ENCODE measurements at places on chromosomes 12 and 14.

GRCh38 chr12:49288922-49289555 lies 5.9 kb upstream of the PRPH start:
- no peak for DNase-seq

DNA sequence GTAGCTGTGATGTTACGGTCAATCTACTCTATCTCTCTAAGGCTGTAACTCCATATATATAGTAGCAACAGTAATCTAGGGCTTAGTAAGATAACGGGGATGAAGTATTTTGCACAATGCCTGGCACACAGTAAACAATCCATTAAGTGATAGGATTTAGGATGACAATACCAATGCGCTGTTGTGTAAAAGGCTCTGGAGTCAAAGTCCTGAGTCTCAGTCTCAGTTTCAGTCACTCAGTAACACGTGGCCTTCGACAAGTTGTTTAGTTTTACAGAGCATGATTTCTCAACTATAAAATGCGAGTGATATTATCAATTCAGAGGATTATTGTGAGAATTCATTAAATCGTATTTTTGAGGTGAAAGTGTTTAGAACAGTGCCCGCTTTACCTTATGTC lies 162.4 kb downstream of the GARIN6 start:
- no peak for DNase-seq

- DNase-seq, result no peak
These were observed 10.3 kb downstream of the EGLN3 start for GRCh38 chr14:33940561-33941011.

- no peak for DNase-seq
These were observed 167.2 kb upstream of the GSC start for GRCh38 chr14:94936901-94937685.

DNA sequence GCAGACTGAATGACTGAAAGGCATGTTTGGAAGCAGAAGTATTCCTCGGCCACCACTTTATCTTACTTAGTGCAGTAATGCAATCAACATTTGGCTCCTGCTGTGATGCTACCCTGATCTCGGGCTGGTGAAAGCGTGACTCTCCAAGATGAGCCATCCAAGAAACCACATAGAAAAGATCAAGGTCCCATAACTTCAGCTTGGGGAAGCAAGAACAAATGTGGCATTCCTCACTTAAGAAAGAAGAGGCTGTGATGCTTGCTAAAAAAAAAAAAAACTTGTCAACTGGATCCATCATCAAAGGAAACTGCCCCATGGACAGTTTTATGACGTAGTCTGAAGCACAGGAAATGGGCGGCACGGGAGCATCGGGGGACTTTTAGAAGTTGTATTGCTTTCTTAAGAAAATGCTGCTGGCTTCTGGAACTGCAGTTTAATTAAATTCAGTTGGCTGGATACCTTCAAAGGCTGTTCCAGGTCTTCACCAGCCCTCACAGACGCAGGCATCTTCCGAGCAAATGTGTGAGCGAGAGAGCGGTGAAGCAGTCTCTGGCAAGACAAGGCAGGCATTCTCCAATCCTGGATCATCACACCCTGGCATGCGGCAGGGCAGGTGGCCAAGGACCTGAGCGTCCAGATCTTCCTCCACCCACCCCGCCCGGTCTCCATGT lies 38.2 kb upstream of the MAP1LC3B2 start:
- no peak for DNase-seq

DNA sequence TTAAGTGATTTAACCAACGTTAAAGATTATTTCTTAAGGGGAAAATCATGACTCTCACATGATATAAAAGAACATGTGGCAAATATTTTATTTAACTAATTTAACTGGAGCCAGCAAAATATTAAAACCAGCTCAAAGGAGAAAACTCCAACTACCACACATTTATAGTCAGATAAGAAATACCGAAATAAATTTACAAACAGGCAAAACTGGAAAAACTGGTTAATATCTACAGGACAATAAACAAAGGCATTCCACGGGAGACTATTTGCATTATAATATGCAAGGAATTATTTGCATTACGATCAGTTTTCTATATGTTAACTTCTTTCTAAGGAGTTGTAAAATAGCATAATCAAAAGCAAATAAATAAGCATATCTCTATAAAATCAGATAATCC lies 13.8 kb upstream of the BCL2L14 start:
- no peak for DNase-seq

- no peak for DNase-seq
These were observed 31.0 kb downstream of the JAG2 start for GRCh38 chr14:105137481-105138020.

- no peak for DNase-seq
These were observed 235 bp downstream of the RAB2B start for GRCh38 chr14:21476523-21476924.

DNA sequence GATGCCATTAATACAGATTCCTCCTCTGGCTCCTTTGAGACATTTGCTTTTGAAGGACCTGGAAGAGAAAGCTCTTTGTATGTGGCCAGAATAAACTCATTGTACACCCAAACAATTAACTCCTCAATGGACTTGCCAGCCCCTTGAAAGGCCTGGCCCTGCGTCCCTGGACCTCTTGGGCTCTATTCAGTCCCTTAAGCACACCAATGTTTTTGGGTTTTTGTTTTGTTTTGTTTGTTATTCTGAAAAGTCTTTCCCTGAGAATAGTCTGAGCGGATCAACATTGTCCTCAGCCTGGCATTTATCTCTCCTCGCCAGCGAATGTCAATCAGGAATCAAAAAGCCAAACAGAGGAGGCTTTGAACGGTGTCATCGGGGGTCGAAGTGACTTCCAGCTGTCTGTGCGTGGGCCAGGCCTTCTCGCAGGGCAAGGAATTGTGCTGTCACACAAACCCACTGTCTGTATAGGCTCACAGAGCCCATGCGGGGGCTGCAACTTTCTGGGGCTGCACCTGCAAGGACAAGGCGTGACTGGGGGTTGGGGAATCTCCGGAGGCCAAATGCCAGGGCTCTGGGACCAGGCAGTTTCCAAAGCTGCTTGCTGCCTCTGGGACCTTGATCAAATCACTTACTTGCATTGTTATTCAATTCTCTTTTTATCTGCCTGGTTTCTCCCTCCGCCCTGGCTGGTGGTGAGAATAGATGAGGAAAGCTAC lies 108.3 kb downstream of the SMOC1 start:
- DNase-seq, result no peak

DNA sequence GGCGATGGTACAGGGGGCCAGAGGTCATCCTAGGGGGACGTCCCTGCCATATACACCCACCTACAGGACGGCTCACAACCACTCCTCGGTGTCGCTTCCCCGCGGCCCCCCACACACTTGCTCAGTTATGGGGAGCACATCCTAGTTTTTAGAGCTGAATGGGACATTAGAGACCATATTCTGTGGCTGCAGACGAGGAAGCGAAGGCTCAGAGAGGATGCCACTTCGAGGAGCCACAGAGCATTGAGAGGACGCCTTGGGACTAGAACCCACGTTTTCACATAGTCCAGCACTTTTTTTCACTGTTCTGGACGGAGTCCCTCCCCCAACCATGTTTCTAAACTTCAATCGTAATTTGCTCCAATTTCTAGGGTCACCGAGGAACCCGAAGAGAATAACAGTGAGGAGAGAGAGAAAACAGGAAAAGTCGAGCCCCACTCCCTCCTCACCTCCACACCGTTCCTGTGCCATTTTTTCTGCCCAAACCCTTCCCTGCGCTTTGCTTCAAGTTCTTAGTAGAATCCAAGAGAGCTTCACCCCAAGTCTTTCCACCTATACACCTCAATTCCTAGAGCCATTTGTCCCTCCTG lies 641 bp upstream of the ASCL1 start:
- DNase-seq, result no peak

DNA sequence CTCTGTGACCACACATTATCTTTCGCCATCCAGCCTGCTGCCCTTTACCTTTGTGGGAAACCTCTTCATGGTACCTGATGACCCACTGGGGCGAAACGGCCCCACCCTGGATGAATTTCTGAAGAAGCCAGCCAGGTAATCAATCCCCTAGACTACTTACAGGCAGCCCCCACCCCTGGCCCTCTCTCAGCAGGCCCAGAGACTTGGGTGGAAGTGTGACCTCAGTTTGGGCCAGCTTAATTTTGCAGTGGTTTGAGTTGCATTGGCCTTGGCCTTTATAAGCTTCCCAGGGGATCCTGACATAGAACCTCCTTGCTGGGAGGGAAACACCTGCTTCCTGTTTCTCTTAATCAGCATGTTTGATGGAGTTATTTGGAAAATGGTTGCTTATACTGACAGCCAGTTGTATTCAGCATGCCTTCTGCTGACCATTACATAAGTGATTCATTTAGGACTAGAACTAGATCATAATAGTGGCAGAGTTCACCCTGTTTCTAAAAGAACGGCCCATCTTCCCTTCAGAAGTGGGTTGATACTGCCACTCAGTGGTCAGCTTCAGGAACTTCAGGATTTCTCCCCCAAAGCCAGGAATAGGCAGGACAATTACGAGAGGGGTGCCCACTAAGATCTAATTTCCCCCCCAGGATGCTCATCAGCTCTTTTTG lies 6.1 kb downstream of the SDR39U1 start:
- peak; percentile 52 for DNase-seq

DNA sequence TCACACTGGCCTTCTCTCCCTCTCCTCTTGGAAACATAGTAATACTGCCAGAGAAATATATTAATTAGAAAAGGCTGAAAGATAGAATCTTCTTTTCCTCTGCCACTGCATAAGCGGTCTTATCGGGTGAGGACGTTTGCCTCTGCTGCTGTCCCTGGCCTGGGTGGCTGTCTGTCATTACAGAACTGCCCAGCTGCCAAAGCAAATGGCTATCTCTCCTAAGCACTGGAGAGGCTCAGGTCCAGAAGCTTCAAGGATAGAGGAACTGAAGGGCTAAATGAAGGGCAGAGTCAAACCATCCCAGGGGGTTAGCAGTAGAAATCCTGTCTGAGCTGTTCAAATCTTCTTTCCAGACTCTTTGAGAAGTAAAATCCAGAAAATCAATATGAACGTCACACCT lies 198.6 kb upstream of the CAND1 start:
- no peak for DNase-seq

GRCh38 chr12:84738481-84738972 lies 174.1 kb downstream of the SLC6A15 start:
- no peak for DNase-seq

- no peak for DNase-seq
These were observed 30.8 kb upstream of the PPP1R13B start for GRCh38 chr14:103878180-103878579.

GRCh38 chr14:89249065-89249695 lies 167.9 kb downstream of the FOXN3 start:
- no peak for DNase-seq

DNA sequence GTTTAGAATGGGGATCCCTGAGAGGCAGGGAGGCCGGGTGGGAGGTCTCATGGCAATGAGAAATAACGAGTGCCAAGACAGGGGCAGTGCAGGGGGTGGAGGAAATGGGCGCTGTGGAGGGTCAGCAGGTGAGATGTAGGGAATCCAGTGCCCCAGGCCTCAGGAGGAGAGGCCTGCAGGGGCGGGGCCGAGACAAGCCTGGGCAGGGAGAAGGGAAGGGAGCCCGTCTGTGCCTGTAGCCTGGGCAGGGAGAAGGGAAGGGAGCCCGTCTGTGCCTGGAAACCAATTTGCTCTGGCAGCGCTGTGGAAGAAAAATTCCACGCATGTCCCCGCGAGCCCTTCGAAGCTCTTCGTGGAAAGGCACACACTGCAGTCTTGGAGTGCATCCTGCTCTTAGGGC lies 10.6 kb upstream of the NCOR2 start:
- no peak for DNase-seq

GRCh38 chr12:55652352-55652751 lies 15.7 kb downstream of the OR10P1 start:
- no peak for DNase-seq

- DNase-seq, result peak; percentile 29
These were observed 246.7 kb downstream of the PAWR start for GRCh38 chr12:79444089-79444488.

DNA sequence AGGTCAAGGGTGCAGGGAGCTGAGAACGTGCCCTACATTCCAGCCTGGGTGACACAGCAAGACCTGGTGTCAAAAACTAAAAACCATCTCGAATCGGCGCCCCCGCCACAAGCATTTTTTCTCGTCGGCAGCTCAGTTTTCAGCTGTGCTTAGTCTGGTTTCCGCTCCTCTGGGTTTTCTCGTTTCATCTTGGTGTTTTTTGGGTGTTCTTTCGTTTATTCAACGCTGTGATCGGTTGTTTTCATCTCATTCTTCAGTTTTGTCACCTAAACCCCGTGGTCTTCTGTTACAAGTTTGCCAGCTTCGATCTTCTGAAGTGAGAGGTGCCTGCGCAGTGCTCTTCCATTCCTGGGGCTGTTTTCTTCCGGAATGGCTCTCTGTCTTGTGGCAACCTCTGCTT lies 41.4 kb downstream of the NOC4L start:
- DNase-seq, result no peak

DNA sequence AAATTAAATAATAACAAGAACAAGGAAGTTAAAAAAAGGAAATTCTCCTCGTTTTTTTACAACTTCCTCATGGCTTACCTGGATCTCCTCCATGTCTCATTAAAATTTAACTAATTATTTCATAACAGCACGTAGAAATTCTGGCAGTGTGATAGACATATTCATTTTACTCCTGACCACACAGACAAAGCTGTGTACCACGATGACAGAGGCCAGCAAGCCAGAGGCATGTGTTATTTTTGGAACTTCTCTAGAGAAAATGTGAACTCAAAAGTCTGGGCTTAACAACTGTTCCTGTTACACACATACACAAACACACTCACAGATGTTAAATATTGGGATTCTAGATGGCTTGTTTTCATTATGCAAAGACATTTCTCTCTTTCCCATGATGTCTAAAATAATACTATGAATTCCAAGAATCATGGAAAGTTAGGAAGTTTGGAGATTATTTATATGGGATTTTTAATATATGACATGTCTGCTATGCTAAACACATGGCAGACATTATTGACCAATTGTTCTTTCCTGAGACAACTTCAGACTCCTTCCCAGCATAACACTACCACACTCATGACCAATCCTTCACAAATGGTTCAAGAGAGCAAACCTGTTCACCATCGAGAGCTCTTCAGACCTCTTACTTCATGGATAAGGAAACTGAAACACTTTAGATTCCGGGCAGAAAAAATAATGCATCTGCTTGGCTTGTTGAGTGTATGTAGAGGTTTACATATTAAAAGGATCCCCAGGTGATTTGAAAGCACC lies 158.7 kb downstream of the DACT1 start:
- DNase-seq, result no peak

DNA sequence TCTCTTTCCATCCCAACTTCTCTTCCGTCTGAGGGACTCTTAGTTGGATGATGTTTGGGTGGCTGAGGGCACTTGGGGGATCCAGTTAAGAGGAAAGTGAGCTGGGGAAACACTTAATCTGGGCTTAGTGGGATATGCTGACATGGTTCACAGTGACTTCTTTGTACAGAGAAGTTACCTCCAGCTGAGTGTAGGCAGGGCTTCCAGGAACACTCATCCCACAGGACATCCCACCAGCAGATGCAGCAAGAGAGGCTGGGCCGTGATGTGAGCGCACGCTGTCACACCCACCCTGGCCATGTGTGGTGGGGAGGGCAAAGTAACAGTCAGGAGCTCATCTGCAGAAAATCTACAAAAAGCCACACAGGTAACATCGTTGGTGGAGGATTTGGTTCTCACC lies 832 bp upstream of the CACNA2D4 start:
- no peak for DNase-seq

- DNase-seq, result no peak
These were observed 49.5 kb downstream of the ADIPOR2 start for GRCh38 chr12:1740161-1740948.

Data from RPMI8226 (cell line).